Cerebellar nuclear complex (tissue), 1 donor: ENCODE measurements at places on chromosomes 7 and 10.

GRCh38 chr10:86293396-86293791, 73.2 kb downstream of the GRID1 start:
- DNase-seq = no peak

DNA sequence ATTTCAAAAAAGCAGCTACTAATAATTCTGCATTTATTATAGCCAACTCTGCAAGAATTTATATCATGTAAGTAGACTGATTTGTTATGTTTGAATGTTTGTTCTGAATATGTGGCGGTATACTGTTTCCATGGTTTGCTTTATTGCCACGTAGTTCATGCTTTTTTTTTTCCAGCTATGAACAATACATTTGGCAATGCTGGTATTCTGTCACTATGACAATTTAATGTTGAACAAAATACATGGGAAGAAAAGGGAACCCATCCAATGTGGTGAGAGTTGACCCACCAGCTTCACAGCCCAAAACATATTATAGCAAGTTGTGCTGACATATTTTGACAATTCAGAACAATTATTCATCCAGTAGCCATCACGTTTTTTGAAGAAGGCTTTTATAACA, 145.6 kb downstream of the CCDC71L start:
- no peak for DNase-seq

- no peak for DNase-seq
These were observed 145.4 kb downstream of the NEURL1 start for GRCh38 chr10:103638948-103639347.

DNA sequence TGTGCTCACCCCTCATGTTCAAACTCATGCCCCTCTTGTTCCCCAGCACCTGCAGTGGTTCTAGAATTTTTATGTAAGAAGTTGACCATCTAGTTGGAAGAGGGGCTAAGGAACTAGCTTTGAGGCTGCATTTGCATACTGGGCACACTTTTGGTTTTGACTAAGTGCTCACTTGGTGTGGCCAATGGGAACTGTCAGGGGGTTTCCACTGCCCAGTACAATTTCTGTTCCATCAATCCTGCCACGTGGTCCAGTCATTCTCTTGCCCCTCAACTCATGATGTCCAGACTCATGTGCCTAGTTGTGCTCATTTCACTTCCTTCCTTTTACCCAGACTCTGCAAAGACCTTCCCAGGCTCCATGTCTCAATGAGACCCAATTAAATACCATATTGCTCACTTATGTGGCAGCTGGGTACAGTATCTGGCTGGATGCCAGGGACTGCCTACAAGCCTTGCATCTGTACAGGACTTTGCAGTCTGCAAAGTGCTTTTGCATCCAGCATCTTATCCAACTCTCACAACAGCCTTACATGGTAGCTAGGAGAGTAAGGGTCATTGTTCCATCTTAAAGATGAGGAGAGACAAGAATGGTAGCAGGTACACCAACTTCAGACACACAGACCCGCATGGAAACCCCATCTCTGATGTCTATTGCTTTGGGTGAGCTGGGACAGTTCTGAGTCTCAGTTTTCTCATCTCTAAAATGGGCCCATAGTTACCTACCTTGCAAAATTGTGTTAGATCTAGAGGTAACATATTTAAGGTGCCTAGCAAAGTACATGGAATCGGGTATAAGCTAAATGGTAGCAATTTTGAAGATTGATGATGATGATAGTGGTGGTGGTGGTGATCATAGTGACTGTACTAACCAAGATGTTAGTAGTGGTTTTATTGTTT, 30.1 kb upstream of the KCNMA1 start:
- no peak for DNase-seq

GRCh38 chr7:99730238-99730810, 4.7 kb downstream of the CYP3A7 start:
- no peak for DNase-seq

GRCh38 chr10:120978589-120979252, 127.6 kb downstream of the WDR11 start:
- no peak for DNase-seq

DNA sequence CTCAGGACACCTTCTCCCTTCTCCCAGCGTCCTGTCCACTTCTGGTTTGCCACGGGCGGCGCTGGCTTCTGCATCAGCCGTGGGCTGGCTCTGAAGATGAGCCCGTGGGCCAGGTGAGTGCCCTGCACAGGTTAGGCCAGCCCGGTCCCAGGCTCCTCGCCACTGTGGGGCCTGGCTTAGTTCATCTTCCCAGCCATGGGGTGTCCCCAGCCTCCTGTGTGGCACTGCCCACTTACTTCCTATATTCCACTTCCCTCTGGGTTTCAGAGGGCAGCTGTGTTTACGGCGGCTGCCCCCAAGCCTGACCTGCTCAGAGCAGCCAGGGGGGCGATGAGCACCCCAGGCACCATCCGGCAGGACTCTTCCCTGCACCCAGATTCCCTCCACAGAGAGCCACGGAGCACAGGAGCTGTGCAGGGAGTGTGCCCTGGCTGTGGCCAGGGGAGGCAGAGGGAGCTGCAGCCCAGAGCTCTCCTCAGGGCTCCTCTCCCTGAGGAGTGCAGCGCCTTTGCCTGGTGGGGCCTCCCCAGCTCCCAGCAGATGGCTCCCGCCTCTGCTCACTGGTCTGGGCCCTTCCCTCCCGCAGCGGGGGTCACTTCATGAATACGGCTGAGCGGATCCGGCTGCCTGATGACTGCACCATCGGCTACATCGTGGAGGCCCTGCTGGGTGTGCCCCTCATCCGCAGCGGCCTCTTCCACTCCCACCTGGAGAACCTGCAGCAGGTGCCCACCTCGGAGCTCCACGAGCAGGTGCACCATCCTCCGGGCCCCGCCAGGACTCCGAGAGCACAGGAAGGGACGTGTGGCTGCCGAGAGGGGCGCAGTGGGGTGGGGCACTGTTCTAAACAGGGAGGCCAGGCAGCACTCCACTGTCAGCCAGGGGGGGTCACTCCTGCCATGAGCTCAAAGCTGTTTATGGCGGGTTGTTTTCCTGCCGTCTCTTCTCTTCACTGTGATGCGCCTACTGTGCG, 6.4 kb downstream of the LFNG start:
- no peak for DNase-seq

DNA sequence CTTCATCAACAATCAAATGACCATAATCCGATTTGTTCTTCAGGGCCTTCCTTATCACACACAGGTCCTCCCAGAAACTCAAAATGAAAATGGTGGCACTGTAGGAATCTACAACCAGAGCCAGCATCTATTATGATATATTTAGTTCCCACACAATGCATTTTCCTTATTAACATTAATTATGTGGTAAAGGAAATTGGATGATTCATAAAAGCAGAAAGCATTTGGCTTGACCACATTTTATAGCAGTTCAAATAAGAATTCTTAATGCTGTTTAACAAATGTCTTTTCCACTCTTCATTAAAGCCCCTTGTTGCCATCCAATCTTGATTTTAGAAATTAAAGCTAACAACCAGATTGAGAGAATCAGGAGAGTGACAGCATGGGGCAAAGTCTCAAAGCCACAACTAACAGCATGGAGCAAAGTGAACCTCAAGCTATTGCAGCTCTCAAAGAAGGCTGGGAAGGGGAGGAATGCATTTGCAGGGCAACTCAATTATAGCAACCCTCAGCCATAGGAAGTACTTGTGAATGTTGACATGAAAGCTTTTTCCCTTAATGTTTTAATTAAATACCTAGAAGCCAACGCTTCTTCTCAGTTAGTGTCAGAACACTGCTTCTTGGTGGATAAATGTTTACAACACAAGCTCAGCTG, 549.1 kb downstream of the NXPH1 start:
- DNase-seq = no peak

DNA sequence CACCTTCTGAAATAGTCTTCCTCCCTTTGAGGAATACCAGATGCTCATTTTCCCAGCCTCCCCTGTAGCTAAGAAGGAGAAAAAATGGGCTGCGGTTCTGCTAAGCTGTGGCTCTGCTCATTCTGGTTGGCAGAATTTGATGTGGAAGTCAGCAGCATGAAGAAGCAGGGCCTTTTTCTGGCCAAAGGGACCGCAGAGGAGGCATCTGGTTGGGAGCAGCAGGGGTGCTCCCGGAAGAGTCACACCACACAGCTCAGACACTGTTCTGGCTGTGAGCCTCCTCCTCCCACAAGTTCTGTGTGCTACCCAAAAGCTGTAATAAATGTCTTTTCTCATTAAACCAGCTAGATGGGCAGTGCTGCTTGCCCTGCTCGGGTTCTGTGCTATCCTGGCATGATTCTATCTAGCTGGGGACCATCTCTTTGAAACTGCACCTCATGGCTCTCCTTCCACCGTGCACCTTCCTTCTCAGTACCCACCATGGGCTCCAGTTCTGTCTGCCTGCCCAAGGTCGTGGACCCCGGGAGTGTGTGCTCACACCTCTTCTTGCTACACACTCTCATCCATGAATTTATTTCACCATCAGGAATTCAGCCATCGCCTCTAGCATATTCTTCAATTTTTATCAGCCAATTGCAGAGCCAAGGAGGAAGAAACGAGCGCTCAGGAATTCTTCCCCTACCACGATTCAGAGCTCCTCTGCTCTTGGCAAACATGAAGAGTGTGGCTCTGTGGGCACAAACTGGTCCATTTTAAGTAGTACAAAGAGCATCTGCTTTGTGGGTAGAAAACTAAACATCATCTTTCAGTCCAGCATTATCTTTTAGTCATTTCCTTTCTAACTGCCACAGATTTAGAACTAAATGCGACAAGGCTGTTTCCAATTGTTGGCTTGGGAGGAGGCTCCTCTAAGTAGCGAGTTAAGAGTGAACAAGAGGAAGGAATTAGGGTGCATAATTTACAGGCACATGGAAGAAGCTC, 76.9 kb downstream of the FAM171A1 start:
- no peak for DNase-seq

DNA sequence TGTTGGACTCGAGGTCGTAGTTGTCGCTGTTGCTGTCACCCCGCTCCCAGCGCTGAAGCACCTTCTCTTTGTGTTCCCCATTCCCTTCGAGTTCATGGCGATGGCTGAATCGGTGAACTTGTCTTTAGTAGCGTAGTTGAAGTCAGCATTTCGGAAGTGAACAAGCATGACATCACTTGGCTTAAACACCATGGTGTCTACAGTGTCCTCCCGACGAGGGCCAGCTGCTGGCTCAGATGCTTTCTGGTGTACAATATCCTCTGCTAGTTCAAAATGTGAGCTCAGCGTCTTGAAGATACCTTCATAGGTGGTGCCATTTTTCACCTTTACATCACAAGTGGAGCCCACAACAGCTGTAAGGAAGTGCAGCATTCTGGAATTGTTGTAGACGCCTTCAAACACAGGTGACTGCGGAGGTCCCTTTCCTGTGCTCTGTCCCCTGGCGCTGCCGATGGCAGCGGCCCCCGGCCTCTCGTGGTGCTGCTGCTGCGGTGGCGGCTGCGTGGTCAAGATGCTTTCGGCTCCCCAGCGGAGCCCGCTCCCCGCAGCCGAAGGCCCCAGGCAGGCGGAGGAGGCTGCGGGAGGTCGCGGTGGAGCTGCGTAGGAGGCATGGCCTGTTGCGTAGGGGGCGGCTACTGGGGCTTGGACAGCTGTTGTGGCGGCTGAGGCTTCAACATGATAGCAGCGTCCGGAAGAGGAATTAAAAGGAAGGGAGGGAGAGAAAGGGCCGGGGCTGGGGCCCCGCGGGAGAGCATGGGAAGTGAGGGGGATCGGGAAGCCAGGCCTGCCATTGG, 59.3 kb downstream of the ANKMY2 start:
- no peak for DNase-seq

GRCh38 chr7:155269766-155270585, 27.7 kb upstream of the INSIG1 start:
- DNase-seq = no peak

DNA sequence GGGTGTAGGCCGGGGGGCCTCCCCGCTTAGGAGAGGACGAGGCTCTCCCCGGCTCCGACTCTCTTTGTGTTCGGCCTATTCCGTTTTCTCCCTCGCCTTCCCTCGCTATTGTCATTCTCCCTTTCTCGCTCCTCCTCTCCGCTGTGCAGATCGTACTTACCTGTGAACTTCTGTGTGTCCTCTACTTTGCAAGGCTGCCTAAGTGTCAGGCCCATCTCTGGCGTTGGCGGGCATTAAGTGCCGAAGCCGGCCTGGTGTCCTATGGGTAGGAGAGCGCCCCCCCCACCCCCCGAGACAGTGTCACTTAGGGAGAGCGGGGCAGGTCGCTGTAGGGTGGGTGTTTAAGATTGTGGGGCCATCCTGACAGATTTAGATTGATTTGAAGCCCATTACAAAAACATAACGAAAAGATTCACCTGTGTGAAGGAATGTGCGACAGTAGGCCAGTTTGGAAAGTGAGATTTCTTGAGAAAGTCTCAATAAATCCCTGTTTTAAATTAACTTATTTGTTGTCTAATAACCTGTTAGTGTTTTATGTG, 579 bp downstream of the RBM33 start:
- DNase-seq = no peak

GRCh38 chr10:110067960-110068770, 60.4 kb downstream of the ADD3 start:
- DNase-seq = no peak

DNA sequence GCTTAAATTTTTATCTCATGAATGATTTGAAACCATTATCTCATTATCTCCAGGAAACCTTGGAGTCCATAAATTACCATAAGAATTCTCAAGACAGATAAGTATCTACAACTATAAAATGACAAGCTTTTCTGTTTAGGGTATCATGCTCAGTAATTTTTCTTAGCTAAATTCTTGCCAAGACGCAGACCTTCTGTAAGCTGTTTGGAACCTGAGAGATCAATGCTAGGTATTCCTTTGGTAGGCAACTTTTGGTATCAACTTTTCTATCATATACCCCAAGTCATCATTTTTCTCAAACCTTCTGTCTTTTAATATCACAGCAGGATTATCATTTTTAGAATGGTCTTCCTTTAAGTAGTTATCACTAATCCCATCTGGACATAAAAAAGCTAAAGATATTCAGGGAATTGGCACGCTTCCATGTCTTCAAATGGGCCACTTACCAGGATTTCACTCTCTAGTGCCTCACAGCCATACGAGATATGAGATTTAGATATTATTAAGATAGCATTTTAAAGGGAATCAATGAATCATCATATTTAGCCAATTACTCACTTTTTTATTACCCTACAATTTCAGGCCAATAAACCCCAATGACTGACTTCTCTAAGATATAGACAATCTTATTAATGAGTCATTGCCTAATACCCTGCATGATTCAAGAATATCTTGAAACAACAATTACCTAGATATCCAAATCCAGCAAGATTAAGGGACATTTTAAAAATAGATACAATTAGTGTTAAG, 544.1 kb downstream of the HTR7 start:
- DNase-seq = no peak

DNA sequence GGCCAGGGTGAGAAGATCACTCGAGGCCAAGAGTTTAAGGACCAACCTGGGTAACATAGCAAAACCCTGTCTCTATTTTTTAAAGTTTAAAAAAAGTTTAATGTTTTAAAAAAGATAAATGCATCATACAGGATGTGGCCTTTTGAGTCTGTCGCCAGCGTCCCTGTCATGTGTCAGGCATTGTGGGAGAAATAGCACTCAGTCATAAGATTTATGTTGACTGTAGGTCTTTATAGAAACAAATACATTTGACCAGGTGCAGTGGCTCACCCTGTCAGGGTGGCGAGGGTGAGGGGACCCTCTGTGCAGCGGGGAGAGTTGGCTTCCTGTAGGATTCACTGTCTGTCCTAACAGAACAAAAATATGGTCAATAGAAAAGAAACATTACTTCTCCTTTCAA, 63.5 kb upstream of the SH2B2 start:
- no peak for DNase-seq
